ENCODE measurements at places on chromosomes 3 and 15.

- DNase-seq: peak; percentile 64
Measured at GRCh38 chr3:27521179-27521871, 37.1 kb upstream of the SLC4A7 start.

DNA sequence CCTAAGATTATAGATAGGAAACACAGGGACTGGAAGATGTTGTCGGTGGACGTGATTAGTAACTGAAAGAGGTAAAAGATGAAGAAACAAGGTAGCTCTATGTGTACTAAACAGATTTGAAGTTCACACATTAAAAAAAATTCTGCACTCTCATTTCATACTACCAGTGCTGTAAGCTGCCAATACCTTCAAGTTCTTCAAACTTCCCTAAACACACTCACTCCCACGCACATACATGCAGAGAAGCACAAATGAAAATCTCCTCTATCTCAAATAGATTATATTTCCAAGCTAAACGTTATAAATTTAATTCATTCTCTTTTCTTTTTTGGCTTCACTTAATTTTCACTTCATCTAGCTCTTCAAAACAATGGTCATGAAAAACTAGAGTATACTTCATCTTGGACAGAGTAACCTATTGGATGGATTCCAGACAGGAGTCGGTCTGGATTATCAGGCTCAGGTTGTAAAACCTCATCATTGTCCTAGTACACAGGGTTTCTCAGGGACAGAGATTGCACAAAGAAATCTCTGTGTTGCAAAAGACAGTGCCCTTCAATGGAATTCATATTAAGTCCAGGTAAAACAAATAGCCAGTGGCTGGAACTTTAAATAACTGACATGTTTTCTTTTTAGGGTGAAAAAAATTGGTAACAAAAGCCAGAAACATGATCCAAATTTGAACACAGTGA lies 408.1 kb upstream of the ZNF385D start:
- no peak for DNase-seq

DNA sequence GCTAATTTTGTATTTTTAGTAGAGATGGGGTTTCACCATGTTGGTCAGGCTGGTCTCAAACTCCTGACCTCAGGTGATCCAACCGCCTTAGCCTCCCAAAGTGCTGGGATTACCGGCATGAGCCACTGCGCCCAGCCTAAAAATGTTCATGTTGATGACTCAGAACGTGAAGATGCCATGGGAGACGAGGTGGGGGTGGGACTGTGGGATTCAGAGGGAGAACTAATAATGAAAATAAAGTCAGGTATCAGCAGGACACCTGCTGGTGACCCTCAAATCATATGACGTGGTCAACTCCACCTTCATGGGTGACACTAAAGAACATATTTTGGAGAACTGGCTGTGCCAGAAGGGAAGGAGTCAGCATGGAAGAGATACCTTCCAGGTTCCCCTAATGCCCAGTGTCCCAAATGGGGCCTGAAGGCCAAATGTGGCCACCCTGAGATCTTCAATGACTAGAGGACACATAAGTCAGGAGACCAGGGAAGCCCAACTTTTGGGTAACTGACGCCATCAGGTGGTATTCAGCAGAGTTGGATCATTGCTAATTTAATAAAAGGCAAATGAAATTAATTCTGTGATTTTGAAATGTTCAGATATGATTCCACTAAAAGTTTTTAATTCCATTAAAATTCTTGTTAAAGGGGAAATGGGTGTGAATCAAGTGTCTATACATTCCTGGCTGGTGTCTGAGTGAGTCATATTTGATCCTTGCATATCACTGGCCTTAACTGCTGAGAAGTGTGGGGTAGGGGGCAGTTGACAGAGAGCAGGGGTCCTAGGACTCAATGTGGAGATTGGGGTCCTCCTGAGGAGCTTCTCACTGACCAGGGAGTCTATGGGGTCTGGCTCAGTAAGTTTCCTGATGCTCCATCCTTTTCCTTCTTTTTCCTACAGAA lies 88.6 kb upstream of the GSK3B start:
- peak; percentile 34 for DNase-seq

- DNase-seq: no peak
Measured at GRCh38 chr3:158098834-158099424, 7.3 kb downstream of the SHOX2 start.

DNA sequence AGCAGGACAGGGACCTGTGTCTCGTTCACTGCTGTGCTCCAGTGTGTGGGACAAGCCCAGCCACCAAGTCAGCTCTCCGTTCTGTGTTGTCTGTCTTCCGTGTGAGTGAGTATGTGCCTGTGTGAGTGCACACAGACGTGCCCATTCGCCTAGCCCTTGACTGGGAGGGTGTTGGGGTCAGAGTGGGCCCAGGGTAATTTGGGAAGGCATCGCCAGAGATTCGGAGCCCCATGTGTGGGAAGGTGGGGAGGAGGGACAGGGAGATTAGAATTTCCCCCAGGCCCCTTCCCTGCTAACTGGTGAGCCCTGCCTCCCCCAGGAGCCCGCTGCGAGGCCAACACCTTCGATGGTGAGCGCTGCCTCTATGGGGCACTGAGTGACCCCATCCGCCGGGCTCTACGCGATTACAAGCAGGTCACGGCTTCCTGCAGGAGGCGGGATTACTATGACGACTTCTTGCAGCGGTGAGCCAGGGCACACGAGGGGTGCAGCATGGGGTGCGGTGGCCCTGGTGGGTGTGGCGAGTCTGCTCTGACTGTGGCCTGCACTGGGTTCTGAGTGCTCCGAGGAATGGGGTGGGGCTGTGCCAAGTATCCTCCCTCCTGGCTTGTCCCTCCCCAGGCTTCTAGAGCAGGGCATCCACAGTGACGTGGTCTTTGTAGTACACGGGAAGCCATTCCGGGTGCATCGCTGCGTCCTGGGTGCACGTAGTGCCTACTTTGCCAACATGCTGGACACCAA lies 3.1 kb downstream of the ABTB1 start:
- DNase-seq: no peak

GRCh38 chr15:68989541-68990230 lies 24.8 kb upstream of the NOX5 start:
- no peak for DNase-seq

GRCh38 chr15:48871542-48871941 lies 6.4 kb upstream of the EID1 start:
- DNase-seq: no peak

DNA sequence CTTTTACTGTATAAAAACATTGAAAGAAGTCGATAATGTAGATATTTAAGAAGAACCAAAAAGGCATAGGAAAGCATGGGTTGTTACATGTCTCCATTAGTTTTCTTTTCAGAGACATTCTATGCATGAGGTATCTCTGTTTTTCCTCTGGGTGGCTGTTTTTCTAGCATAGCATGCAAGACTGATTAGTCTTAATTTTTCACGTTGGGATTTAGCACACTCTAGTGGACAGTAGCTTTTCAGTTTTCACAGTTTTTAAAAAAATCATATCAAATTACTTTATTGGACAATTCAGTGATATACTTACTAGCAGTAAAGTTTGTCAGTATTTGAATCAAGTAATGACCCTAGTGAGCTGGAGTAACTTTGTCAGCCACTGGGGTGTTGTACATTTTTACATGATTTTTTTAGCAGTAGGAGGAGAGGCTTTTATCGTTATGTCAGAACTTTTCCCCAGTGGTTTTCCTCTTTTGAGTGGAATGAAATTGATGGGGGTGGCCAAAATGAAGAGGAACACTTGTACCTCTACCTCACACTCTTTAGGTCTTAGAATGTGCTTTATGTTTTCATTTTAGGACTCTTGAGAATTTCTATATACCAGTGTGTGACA lies 57.2 kb downstream of the SEC22A start:
- peak; percentile 22 for DNase-seq

DNA sequence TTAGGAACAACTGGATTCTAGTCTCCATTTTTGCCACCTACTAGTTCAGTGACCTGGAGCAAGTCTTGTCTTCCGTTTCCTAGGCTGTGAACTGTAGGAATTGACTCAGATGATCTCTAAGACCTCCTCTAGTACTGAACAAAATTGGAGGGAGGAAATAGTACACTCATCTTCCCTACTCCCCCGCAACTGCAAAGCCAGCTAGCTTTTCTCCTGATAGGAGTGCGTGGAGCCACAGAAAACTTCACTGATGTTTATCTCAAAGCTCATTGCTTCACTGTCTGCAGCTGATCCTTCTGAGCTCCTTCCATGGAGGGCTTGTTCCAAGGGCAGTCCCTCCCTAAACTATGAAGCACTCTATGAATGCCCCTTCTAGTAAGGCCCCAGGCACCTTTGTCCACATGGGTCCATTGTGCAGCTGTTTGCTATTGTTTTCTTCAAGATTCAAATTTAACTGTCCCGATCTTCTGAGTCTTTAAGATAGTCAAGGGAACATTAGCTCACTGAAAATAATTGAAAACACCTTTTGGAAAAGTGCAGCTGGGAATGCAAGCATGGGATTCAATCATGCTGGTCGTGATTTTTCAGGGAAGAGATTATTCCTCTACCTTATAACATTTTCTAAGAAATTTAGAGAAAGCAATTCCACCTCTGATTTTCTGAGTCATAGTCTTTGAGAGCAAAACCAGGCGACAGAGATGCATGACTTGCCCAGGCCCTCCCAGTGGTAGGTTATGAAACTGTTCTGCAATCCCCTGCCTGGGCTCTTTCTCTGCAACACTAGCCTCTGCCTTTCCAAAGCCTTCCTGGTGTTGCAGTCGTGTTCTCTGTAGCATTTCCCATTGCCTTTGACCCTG lies 24.3 kb downstream of the FILIP1L start:
- DNase-seq: no peak

DNA sequence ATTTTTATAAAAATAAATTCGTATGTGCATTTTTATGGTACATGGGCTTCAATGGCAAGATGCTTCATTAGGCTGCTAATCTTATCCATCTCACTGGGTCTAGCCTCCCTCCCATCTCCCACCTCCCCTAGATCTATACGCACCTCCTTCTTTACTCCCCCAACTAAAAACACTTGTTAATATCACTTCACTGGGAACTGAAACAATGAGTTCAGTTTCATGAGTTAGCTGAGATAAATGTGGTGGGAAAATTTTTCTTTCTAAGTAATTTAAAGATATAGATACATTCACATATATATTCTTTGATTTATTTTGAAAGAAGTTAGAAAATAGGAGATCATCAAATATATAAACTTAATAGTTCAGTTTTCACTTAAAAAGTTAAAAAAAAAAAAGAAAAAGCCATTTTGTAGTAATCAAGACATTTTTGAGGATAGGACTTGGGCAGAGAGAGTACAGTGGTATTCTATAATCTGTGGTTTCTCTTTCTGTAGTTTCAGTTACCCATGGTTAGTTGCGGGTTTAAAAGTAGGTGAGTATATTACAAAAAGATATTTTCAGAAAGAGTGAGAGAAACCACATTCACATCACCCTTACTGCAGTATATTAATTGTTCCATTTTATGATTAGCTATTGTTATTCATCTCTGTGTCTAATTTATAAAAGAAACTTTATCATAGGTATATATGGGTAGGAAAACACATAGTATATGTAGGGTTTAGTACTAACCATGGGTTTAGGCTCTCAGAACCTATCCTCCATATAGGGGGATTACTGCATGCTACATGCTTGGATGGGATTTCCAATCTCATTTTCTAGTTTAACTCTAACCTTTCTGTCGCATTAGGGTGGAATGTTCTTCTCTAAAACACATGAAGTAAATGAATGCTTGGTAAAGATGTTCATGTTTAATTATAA lies 316.0 kb upstream of the CBLB start:
- DNase-seq: no peak

- DNase-seq: no peak
Measured at GRCh38 chr3:97711654-97712053, 52.9 kb upstream of the ARL6 start.

GRCh38 chr3:131356006-131356595 lies 25.5 kb upstream of the NUDT16 start:
- no peak for DNase-seq

DNA sequence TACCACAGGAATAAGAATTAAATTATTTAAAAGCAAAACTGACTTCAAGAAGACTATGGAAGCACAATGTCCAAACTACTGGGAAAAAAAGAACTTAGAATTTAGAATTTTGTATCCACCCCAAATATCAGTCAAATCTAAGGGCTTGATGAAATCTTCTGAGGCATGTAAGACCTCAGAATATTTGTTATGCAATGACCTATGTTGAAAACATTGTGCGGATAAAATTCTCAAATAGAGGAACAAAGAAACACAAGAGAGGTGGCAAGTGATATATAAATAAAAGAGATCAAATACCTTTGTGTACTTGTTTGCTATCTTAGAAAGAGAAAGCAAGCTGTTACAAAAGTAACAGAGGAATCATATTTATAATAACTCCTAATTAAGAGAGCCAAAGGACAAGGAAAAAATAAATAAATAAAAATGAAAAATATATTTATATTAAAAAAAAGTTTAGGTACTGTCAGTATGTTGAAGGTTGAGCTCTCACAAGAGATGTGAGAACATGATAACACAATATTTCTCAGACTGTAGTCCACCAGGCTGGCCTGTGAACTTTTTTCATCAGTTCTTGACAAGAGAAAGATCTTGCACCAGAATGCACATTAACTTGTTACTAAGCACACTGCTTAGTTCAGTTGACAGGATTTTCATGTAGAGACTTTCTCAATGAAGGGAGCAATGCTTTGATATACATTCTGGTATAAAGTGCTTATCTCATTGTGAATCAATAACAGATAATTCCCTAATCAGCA lies 50.0 kb downstream of the CPA3 start:
- DNase-seq: no peak

DNA sequence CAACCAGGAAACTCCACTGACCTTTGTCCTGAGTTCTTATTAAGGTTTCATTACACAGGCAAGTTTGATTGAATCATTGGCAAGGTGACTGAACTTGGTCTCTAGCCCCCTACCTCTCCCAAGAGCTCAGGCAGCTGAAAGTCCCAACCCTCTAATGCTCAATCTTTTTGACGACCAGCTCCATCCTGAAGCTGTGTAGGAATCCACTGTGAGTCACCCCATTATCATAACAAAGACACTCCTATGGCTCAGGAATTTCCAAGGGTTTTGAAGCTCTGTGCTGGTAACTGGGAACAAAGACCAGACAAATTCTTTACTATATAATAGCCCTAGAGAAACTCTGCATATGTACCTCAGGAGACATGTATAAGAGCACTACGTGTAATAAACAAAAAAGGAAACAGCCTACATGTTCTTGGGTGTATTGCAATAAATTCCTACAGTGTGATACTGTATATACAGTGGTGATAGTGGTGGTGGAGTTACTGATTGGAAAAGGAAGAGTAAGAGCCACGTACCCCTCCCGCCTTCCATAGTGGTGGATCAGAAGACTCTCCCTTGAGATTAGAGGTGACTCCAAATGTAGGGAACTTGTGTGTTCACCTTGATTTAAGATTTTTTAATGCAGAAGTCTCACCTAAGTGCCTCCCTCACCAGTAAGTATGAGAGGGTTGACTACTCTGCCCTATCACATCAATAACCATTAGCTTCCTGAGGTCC lies 116.6 kb downstream of the ST8SIA2 start:
- DNase-seq: no peak

DNA sequence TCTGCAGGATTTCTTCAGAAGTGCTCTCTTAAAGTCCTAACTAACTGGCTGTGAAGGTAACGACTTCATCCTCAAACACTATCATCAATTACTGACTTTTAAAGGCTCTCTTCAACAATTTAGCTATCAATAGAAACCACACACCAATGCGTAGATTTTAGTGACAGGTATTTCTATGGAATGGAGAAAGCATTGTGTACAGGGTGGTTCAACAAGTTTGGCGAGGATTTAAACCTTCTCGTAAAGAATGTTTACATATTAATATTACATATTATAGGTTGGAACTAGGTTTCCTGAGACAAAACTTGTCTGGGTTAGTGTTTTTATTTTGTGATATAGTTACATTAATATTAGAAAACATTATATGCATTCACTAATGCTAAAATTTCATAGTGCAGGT lies 233.6 kb downstream of the CHL1 start:
- no peak for DNase-seq

- DNase-seq: no peak
Measured at GRCh38 chr3:10330319-10330718, 9.4 kb upstream of the SEC13 start.

- peak; percentile 35 for DNase-seq
Measured at GRCh38 chr15:89332446-89332845, 2.2 kb downstream of the POLG start.
